ENCODE measurements at places on chromosomes 13 and 19.
A peak's percentile ranks its signal among the peaks of the same experiment; 100 is the strongest.

DNA sequence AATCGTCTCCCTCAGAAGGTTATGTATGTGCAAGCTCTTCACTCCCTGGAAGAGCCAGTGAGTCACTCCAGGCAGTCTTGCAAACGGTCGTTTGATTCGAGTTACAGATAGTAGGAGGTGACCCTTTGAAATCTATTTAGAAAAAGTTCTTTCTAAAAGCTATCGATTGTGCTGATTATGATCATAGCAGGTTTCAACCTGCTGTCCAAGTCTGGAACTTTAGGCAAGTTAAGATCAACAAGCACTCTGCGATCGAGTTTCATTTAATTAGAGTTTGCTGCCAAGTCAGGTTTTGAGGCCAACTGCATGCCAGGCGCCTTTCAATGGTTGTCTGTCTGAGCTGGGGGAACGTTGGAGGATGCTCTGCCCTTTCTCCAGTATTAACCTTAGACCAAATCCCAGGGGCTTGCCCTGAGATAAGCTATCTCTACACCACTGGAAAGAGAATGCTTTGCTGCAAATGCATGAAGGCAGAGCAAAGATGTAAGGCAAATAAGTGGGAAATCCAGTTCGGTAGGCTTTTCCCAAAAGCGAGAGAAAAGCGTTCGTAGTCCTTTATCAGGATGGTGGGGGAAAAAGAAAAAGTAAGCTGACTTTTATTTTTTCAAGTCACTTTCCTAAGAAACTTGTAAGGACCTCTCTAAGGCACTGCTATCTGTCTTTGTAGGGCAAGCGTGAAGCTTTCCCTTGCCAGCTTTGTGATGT, 287.5 kb downstream of the ATP8A2 start:
- DNase-seq, result no peak

- no peak for DNase-seq
These were observed 18.4 kb upstream of the URI1 start for GRCh38 chr19:29923653-29924052.

- no peak for DNase-seq
These were observed 17.8 kb upstream of the CACNG8 start for GRCh38 chr19:53944933-53945332.

- no peak for DNase-seq
These were observed 11.5 kb upstream of the CAPNS1 start for GRCh38 chr19:36128392-36128736.

- DNase-seq, result no peak
These were observed 5.5 kb upstream of the CYP4F3 start for GRCh38 chr19:15635016-15635805.

- DNase-seq, result peak; percentile 22
These were observed 11.0 kb downstream of the TSHZ3 start for GRCh38 chr19:31338069-31338776.

GRCh38 chr13:41611385-41611784, 154.0 kb downstream of the RGCC start:
- DNase-seq, result no peak

GRCh38 chr13:51959773-51960172, 51.5 kb downstream of the ATP7B start:
- no peak for DNase-seq

DNA sequence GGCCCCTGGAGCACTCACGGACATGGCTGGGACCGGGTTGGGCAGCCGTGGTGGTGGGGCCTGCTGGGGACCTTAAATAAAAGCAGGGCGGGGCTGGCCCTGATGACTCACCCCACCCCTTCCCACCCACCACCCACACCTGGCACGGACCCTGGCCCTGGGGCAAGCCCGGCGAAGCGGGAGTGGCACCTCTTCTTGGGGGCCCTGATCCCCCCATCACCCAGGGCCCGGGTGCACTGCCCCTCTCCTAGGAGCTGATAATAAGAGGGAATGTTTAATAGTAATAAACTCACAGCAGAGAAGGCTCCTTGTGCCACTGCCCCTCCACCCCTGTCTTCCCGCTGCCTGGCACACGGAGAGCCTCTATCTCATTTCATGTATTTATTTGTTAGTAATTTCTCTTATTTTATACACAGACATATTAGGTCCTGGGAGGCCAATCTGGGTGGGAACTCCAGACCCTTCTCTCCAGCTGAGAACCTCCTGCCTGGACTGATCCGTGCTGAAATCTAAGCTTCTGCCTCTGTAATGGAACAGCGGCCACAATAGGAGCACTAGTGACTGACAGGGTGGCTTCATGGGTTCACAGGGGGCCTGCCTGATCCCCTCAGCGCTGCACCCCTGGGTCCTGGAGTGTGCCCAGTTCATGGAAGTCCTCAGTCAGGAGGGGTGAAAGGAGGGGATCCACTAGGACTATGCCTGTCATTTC, at the start of gene LGALS7:
Gene LGALS7 (minus strand): TSS at position 49 of the 709 bp plus-strand sequence. CDS start 25 bp downstream, at position 24.
- no peak for DNase-seq

DNA sequence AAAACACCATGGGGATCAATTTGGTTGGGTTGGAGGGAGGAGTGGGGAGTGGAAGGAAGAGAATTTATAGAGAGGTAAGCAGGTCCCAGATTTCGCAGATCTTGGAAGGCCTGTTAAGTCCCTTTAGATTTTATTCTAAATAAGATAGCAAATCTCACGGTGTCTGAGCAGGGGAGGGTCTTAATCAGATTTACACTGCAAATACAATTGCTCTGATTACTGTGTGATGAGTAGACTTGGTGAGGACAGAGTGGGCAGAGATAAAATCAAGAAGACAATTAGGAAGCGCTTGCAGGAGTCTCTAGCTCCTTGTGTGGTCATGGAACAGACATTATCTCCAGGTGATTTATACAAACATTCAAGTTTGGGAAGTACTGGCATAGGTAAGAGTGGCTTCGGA, 126.0 kb downstream of the GPC6 start:
- no peak for DNase-seq

GRCh38 chr13:50085063-50085462, 69.8 kb downstream of the KCNRG start:
- no peak for DNase-seq

DNA sequence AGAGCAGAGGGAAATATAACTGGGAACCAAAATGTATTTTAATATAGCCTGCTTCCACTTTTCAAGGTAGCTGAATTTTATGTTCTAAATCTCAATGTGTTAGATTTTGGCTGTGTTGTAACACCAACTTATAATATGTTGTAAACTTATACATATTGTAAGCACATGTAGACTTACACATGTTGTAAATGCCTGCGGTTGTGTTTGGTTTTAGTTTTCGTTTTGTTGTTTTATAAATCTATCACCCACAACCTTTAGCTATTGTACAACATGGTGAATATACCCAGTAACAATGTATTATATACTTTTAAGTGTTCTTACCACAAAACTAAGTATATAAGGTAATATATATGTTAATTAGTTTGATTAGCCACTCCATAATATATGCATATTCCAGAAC, 15.6 kb downstream of the KCTD4 start:
- no peak for DNase-seq

DNA sequence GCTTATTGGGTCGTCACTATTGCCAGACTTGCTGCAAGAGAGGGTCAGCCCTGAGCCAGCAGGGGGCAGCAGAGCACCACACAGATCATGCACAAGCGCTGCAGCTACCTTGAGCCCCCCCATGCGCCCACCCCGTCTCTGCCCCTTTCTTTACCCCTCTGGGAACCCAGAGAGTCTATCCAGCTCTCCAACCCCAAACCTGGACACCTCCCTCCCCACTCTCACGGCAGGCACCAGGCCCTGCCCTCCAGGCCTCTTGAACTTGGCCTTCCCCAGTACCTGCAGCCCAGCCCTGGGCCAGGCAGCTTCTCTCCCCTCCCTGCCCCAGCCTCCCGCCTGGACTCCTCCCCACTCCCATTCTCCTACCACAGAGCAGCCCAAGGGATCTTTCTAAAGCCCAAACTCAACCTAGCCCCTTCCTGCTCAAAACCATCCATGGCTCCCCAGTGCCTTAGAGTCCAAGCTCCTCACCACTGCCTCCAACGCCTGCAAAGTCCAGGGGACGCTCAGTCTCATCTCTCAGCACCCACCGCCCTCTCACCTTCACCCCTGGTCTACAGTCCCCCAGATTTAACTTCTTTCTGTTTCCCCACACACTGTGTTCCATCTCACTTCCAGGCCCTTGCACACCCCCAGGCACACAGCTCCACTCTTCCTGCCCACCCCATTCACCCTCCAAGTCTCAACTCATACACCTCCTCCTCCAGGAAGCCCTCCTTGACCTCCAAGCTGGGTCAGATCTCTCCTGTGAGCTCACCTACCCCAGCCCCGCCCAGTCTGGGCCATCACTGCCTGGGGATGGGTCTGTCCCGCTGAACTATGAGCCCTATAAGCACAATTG, 9.4 kb upstream of the CEACAM16 start:
- DNase-seq, result peak; percentile 37

GRCh38 chr13:43564952-43565351, 221.8 kb downstream of the ENOX1 start:
- no peak for DNase-seq

- DNase-seq, result no peak
These were observed 350.7 kb downstream of the EFNB2 start for GRCh38 chr13:106184790-106185189.

DNA sequence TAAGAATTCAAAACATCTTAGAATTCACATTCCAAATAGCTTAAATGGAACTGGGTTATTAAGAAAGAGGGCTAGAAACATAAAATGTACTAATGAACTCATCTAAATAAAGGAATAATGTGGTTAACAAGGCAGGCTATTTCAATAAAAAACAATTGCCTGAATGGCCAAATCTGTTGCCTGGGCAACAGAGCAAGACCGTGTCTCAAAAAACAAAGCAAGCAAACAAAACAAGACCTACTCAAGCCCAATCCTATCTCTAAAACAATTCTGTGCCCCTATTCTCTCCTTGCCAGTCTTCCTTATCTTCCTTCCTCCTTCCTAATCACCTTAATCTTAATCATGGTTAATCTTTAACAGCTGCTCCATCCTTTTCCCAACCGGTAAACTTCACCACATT, 12.1 kb downstream of the IGFL1 start:
- DNase-seq, result no peak

All from NCI-H226 (cell line).